ENCODE measurements at places on chromosomes 1 and 21. TPM values are rescaled to one million over a fixed set of nuclear protein-coding genes. Genes with fewer than 3 reads are reported as not detected.

The HIPK1 gene
- total RNA-seq: 90.4 TPM

The TDRD5 gene
- not detected for total RNA-seq

The COL9A2 gene
- total RNA-seq: 8.3 TPM

The CCDC181 gene
- total RNA-seq: not detected

The PWP2 gene
- total RNA-seq: 9.3 TPM

The UBE2U gene
- total RNA-seq: not detected

DNA sequence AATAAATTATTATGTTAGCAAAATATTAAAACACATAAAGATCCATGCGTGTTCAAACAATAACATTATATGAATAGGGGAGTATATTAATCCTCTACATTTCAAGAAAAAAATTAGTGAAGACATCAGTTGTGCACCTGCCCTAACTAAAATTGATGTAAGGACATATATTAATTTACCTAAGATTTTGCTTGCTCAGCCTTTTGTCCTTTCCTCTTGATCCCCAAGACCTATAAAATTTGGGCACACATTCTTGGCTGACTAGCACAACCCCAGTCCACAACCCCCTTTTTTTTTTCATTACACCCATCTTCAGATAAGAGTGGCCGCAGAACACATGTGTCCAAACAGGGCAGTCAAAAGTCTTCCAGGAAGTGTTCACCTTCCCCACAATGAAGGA lies 6.6 kb downstream of the KRTAP21-2 start:
- DNase-seq: no peak

DNA sequence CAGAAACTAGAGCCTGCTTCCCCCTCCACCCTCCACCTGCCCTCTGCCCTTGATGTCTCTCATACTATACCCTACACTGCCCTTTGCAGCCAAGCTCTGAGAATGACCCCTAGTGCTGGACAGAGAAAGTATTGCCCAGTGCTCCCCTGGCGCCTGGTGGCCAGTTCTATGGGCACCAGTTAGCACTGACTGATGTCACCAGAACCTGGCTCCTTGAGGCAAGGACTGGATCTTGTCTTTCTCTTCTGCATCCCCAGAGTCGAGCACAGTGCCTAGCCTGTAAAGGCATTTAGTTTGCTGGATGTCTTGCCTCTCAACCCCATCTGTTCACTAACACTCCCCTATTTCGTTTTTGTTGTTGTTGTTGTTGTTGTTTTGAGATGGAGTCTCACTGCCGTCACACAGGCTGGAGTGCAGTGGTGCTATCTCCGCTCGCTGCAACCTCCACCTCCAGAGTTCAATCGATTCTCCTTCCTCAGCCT lies 5.9 kb downstream of the PHLDA3 start:
- no peak for DNase-seq

DNA sequence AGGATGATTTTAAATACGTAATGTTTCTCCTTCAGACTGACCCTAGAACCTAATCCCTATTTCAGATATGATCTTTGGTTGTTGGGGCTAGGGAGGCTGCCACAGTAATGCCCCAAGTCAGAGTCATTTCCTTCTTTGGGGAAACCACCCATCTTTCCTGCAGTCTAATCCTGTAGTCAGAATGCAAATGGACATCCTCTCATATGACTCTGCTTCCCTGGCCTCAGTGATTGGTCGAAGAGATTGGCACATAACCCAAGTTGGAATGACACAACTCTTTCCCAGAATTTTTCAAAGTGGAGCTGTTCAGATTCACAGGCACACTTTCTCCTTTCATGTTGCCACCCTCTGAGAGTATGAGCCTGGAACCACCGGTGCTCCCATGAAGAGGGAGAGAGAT lies 58.8 kb upstream of the ZNF644 start:
- no peak for DNase-seq

DNA sequence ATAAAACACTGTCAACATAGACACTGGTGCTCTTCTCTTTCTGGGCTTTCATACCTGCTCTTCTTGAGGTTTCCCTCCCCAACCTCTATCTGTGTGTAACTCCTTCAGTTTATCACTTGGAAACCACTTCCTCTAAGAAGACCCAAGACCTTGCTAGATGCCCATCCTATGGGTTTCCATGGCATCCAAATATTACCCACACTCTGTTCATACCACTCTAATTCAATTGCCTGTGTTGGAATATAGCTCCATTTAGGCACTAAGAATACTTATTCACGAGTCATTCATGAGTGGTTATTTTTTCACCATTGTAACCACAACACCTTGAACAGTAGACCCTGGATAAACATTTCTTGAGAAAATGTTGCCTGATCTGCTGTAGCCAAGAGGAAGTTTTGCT lies 231.1 kb upstream of the SGIP1 start:
- DNase-seq: no peak

DNA sequence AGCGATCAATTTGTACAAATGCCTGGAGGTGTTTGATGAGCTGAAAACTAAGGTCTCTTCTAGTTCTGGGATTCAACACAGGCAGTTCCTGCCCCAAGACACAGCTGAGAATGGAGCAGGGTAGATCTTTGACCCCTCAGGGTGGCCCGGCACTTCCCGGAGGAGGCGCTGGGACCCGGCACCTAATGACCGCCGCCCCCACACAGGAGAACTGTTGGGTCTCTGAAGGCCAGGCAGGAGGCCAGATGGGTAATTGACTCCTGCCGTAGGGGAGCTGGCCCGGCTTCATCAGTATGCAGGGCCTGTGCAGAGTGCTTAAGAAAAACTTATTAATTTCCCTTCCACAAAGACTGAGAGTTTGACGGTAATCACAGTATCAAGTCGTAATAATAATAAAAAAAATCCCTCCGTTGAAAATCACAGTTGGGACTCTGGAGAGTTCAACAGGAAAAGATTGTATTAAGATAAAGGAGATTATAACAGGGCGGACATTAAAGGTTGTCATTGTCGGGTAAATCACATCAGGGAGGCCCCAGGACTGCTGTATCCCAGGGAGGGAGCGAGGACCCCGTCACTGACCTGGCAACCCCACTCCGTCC lies 51.7 kb downstream of the UBIAD1 start:
- DNase-seq: no peak
